CD4-positive, alpha-beta T cell treated with Interleukin-6 for 4 hours (primary cell): ENCODE measurements at places on chromosomes 12 and 14.

DNA sequence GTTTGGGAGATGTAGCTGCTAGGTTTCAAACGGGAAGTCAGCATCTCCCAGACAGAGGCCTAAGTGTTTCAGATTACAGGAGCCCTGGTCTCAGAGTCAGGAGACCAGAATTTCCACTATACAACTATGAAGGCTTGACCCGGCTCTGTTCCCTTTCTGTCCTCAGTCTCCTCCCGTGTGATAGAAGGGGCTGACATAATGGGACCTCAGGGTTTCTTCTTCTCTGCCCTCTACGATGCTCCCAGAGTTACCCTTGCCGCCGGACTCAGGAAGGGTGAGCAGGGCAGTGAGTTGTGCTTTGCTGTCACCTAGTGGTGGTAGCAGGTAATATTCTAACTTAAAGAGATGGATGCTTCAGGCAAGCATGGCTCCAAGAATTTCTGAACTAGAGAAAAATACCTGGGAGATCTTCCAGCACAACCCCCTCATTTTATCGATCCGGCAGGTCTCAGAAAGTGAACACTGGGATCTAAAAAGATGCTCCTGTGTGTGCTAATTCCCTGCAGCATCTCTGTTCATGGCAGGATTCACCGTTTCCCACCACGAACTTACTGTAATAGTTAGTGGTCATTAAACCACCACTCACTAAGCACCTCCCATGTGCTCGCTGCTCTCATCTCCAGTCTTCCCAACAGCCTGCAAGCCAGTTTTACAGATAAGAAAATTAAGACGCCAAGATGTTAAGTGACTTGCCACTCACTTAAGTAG lies 84.4 kb downstream of the VWF start:
- peak; percentile 62 for DNase-seq

DNA sequence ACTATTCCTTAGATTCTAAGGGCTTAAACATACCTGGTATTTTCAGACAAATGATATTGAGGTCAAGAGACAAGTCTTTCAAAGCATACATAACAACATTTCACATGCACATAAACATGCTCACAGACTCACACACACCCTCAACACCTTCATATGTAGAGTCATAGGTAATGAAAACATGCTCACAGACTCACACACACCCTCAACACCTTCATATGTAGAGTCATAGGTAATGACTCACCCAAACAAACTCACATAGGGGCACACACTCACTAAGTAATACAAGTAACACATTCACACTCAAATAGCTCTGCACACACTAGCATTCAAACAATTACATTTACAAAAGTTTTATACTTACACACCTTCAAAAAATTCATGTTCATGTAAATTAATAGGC lies 975.5 kb downstream of the TMEM121 start:
- no peak for DNase-seq

GRCh38 chr12:121779422-121779895 lies 14.0 kb downstream of the RHOF start:
- no peak for DNase-seq

GRCh38 chr12:32398816-32399369 lies 465 bp upstream of the FGD4 start:
- DNase-seq, result no peak

DNA sequence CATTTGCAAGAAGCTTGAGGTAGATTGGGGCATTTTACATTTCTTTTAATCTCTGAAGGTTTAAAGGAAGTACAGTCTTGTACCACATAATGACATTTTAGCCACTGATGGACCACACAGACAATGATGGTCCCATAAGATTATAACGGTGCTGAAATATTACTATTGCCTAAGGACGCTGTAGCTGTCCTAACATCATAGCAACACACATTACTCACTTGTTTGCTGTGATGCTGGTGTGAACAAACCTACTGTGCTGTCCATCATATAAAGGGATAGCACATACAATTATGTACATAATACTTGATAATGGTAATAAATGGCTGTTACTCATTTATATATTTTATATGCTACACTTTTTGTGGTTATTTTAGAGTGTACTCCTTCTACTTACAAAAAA lies 127.1 kb upstream of the CPNE8 start:
- no peak for DNase-seq

DNA sequence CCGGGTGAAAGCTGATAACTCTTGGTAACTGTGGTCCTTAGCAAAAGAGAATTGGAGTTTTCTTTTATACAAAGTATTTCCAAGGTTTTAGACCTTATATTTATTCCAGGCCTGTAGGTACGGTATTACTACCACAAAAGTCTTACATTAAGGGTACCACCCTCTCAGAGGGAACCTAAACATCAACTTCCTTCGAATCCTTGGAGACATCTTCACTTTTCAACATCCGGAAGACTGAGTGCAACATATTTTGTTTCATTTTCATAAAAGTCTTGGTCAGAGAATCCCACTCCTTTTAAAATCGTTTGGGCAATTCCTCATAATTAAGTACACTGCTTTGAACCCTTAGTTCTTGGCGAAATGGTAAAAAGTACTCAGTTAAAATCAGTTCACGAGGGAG lies 1.2 kb downstream of the CNOT2 start:
- no peak for DNase-seq

DNA sequence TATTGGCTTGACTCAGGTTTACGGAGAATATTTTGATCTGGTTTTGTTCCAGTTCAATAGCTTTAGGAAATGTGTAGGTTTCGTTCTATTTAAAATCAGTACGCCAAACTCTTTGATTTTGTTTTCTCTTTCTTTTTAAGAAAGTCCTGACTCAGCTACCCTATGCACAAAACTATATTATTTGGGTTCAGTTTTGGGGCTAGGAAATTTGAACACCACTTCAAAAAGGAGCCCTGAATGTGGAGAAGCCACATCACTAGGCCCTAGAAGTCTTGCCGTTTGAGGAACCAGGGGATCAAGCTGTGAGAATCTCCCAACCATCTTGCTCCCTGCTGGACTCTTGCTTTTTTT lies 168.2 kb upstream of the BCL2L14 start:
- DNase-seq, result no peak

DNA sequence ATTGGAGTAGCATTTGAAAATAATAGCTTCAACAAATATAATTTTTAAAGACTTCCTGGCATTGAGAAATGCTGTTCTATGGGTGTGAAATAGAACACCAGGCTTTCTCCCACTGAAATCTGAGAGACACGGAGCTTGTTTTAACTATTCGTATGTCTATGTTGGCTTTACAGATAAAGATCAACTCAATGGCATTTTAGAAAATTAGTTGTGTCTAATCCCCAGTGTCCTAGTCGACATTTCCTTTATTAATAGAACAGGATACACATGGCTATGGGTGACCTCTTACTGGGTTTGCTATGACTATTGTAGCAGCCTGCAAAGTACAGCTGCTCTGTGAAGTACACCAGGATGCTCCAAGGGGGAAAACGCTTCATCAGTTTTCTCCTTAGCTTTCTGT lies 159.3 kb downstream of the SLC25A21 start:
- no peak for DNase-seq

DNA sequence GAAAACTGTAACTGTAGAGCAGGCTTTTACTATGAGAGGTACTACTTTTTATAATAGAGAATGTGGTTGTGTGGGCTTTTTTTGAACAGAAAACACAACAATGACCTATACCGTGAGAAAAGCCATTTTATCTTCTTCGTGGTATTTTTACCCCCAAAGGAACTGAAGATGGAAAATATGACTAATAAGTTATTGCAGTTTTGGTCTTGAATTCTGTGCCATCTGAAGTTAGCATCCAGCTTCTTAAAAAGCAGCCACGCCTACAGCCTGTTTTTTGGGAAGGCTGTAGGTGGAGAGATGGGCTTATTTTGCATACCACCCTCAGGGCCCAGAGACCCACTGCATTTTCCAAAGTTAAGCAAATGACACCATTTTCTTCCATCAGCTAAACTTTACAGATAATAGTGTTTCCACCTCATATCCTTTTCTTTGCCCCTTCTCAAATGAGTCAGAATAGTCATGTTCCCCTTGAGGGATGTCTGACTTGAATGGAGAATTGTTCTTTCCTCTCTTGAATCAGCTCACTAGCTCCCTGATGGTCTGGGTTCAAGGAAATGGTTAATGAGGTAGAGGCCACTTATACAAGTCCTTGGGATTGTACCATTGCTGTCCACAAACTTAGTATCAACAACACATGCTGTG lies 53.0 kb downstream of the TBC1D30 start:
- DNase-seq, result no peak
